ENCODE measurements at places on chromosomes 3 and 15. TPM values are rescaled to one million over a fixed set of nuclear protein-coding genes. Genes with fewer than 3 reads are reported as not detected.
A peak's percentile ranks its signal among the peaks of the same experiment; 100 is the strongest.

The BCHE gene
- not detected for total RNA-seq

- H3K27me3 ChIP-seq = no peaks in the 10 kb centered on the region
- peaks cover 28% of the 10 kb centered on the region for H3K4me1 ChIP-seq
- no peak for DNase-seq
- no peak overlapping the region for H3K27ac ChIP-seq
- no peak overlapping the region for H3K4me3 ChIP-seq
Observed at GRCh38 chr15:67761343-67761742, 64.0 kb upstream of the SKOR1 start.

The ARNT2 gene
- not detected for total RNA-seq

GRCh38 chr3:196662711-196663571, 23.4 kb downstream of the NRROS start:
- DNase-seq = no peak
- no peaks in the 10 kb centered on the region for H3K27me3 ChIP-seq
- peaks cover 5% of the 10 kb centered on the region for H3K4me1 ChIP-seq
- peaks cover 51% of the 10 kb centered on the region for H3K36me3 ChIP-seq
- no peak overlapping the region for H3K4me3 ChIP-seq

The TTC21A gene
- total RNA-seq = 12.1 TPM

DNA sequence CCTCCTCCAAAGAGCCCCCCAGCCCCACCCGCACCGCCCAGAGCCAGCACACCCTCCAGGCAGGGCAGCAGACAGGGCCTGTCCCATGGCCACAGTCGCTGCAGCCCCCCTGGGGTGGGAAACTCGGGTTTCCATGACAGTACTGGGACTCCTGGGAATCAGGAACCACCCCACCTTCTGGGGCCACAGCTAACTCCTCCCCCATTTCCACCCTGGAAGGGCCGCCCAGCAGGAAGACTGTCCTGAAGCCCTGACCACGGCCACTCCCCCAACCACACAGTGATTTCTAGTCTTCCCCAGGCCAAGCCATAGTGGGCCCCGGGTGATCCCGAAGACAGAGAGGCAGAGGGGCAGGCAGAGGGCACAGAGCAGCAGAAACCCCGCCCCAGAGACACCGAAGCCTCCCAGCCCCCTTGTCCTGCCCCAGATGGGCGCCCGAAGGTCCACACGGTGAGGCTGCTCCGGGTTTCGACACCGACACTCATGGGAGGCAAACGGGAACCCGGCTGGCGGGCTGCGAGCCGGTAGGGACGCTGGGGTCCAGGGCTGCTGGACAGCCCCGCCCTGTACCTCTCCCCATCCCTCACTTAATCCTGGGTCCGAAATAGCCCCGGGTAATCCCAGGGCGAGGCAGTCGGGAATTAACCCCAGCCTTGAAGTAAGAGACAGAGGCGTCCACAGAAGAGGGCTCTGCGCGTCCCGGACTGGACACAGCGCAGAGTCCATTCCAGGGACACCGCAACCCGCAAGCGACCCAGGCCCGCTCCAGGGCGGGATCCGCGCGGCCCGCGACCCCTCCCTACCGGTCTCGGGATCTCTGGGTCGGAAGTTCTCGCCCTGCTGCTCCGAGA, 138.4 kb downstream of the NUP210 start:
- peaks cover 13% of the 10 kb centered on the region for H3K36me3 ChIP-seq
- H3K4me3 ChIP-seq = peak overlapping the region; percentile 47
- peaks cover 11% of the 10 kb centered on the region for H3K4me1 ChIP-seq
- H3K27ac ChIP-seq = no peak overlapping the region
- H3K27me3 ChIP-seq = peaks cover 48% of the 10 kb centered on the region

The GREM1 gene
- not detected for total RNA-seq

The CHDH gene
- 9.1 TPM for total RNA-seq

GRCh38 chr3:9135526-9135925, 113.9 kb downstream of the SRGAP3 start:
- H3K36me3 ChIP-seq = no peaks in the 10 kb centered on the region
- no peak for DNase-seq
- peaks cover 42% of the 10 kb centered on the region for H3K27me3 ChIP-seq
- H3K27ac ChIP-seq = no peak overlapping the region
- H3K4me1 ChIP-seq = no peaks in the 10 kb centered on the region

- no peaks in the 10 kb centered on the region for H3K36me3 ChIP-seq
- no peak overlapping the region for H3K4me3 ChIP-seq
- peaks cover 16% of the 10 kb centered on the region for H3K27me3 ChIP-seq
- DNase-seq = no peak
Observed at GRCh38 chr3:8640223-8640622, 4.4 kb downstream of the SSUH2 start.

DNA sequence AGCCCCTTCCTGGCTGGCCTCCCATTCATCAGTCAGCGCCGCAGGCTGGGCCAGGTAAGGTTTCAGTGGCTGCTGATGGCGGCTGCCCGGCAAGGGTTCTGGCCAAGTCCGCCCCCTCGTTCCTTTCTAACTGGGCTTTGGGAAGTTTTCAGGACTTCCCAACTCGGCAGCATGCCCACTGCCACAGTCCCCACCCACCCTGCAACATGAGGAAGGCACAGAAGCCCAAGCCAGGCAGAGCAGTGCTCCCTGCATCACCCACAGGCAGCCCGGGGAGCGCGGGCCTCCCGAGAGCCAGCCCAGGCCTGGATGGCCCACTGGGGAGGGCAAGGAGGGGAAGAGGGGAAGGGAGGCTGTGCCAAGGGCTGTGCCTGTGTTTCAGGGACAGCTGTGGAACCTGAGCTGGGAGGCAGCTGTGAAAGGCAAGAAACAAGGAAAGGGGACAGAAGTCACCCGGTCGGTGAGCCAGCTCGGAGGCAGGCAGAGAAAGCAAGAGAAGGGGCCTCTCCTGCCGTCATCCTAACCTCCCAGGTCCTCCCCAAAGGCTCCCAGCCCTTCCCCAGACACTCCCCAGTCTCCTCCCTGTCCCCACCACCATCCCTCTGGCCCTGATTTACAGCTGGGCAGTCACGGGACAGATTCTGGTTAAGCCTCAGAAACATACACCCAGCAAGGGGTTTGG, 73.9 kb downstream of the CPN2 start:
- no peak for DNase-seq
- H3K4me1 ChIP-seq = peaks cover 12% of the 10 kb centered on the region
- H3K36me3 ChIP-seq = no peaks in the 10 kb centered on the region
- H3K27ac ChIP-seq = no peak overlapping the region
- H3K4me3 ChIP-seq = no peak overlapping the region

DNA sequence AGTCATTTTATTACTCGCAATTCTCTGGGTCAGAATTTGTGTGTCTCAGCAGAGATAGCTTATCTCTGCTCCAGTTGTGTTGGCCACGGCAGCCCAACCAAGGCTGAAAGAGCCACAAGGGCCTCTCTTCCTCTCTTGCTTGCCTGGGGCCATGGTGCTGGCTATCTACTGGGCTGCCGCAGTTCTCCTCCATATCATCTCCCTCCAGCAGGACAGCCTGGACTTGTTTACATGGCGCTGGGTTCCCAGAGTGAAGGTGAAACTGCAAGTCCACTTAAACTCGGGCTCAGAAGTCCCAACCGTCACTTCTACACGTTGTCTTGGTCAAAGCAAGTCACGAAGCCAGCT, 134.8 kb downstream of the UACA start:
- no peak for DNase-seq
- H3K4me1 ChIP-seq = no peaks in the 10 kb centered on the region
- no peaks in the 10 kb centered on the region for H3K36me3 ChIP-seq
- peaks cover 34% of the 10 kb centered on the region for H3K27me3 ChIP-seq
- no peak overlapping the region for H3K4me3 ChIP-seq
- H3K27ac ChIP-seq = no peak overlapping the region

DNA sequence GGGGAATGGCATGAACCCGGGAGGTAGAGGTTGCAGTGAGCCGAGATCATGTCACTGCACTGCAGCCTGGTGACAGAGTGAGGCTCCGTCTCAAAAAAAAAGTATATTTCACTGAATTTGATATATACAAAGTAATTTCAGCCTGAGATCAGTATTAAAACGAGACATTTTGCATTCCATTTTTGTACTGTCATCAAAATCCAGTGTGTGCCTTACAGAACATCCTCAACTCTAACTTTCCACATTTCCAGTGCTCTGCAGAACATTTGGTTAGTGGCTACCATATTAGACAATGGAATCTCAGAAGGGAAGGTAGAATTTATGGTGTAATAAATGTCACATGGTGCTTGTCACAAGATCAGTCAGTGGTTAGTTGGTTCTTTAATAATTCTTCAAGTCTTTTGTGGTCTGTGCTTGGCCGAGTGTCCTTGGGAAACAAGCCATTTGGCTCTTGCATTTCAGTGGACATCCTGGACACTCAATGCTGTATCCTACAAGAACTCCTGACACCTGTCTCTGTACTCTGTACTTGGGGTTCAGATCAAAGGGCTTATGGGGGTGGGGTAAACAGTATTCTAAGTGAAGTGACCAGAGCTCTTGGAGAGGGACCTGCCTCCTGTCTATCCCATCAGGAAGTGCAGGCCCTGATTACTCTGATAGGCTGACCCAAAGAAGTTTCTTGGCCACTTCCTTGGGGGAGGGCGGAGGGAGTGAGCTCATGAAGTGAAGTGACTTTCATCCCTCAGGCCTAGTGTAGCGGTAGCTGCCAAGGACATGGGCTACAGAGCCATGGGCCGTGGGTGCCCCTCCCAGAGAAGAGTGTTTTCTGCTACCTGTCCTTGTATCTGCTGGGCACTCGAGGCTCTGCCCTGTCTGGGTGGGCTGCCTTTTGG, 3.7 kb downstream of the ACVR2B start:
- peaks cover 2% of the 10 kb centered on the region for H3K36me3 ChIP-seq
- peaks cover 10% of the 10 kb centered on the region for H3K27me3 ChIP-seq
- no peak overlapping the region for H3K27ac ChIP-seq
- no peak for DNase-seq

- H3K27ac ChIP-seq = no peak overlapping the region
- H3K36me3 ChIP-seq = no peaks in the 10 kb centered on the region
- H3K4me1 ChIP-seq = peaks cover 6% of the 10 kb centered on the region
- no peak for DNase-seq
- H3K4me3 ChIP-seq = no peak overlapping the region
- H3K27me3 ChIP-seq = peaks cover 2% of the 10 kb centered on the region
Observed at GRCh38 chr15:72958634-72959033, 93.6 kb upstream of the NEO1 start.

GRCh38 chr3:160622263-160623045, 54.5 kb upstream of the ARL14 start:
- no peaks in the 10 kb centered on the region for H3K4me1 ChIP-seq
- no peak overlapping the region for H3K4me3 ChIP-seq
- H3K27ac ChIP-seq = no peak overlapping the region
- DNase-seq = no peak

DNA sequence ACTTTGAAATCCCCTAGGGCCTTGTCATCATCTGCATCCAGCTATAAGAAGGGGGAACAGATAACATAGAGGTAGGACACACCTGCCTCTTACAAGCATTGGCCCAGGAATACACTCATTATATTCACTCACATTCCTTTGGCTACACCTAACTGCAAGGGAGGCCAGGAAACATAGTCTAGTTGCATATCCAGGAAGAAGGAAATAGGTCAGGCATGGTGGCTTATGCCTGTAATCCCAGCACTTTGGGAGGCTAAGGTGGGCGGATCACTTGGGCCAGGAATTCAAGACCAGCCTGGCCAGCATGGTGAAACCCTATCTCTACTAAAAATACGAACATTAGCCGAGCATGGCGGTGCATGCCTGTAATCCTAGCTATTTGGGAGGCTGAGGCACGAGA, 48.8 kb downstream of the GTPBP8 start:
- H3K36me3 ChIP-seq = no peaks in the 10 kb centered on the region
- no peak overlapping the region for H3K4me3 ChIP-seq
- no peaks in the 10 kb centered on the region for H3K27me3 ChIP-seq
- no peaks in the 10 kb centered on the region for H3K4me1 ChIP-seq
- no peak overlapping the region for H3K27ac ChIP-seq

DNA sequence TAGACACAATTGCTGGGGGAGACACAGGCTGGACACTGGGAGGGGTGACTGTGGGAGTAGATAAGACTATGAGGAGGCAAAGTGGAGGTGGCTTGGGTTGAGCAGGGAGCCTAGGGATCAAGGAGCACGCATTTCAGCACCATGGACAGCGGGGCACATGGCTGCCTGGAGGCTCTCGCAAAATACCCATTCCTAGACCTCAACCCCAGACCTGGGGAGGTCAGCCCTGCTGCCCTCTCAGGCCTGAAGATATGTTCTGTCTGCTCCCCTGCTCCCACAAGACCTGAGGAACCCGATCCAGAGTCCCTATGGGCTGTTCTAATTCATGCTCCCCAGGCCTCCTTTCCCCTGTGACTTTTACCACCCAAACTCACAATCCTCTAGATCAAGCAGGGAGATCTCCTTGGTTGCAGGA, 16.0 kb upstream of the CPEB1 start:
- H3K36me3 ChIP-seq = no peaks in the 10 kb centered on the region
- no peak overlapping the region for H3K27ac ChIP-seq
- H3K27me3 ChIP-seq = peaks cover 2% of the 10 kb centered on the region
- no peak overlapping the region for H3K4me3 ChIP-seq
- peak; percentile 59 for DNase-seq

The GOLGA8T gene
- not detected for total RNA-seq

DNA sequence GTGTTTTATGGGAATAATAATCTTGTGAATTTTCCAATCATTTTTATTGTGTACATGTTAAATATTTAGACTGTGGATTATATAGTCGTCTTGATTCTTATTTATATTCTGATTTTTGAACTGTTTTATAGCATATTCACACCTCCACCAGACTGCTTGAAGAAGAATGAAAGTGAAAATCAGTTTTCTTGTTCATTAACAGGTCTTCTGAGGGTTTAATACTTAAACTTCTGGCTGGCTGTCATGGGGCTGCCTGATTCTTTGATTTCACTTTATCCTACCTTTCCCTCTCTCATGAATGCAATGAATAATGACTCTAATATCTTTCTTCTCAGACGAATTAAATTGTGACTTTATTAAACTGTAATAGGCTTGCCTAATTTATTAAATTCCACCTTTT, 56.2 kb downstream of the ATP2C1 start:
- no peak overlapping the region for H3K4me3 ChIP-seq
- no peak overlapping the region for H3K27ac ChIP-seq
- H3K4me1 ChIP-seq = peaks cover 16% of the 10 kb centered on the region

DNA sequence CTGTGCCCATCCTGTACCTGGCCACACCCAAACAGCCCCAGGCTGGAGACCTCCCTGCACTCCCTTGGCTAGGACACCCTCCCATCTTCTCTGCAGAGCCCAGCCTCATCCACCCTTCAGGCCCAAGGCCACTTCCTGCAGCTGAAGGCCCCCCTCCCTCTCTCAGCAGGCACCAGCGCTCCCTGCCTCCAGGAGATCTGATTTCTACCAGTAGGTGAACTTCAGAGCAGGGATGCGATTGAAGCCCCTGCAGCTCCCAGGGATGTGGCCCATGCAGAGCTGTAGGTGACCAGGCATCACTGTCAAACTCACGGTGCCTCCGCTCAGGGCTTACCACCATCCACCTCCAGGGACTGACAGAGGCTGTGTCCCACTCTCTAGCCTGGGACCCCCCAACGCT, 96.3 kb downstream of the NUP210 start:
- H3K4me1 ChIP-seq = no peaks in the 10 kb centered on the region
- peaks cover 80% of the 10 kb centered on the region for H3K36me3 ChIP-seq
- DNase-seq = no peak
- no peak overlapping the region for H3K27ac ChIP-seq

The CLDN18 gene
- not detected for total RNA-seq

The P2RY1 gene
- total RNA-seq = 0.05 TPM

Measured in activated CD4-positive, alpha-beta memory T cell treated with anti-CD3 and anti-CD28 coated beads, Interleukin-2, amount 10 ng/mL, durations not matched to agents 7 days and 5 days (primary cell).